Activated T-cell treated with anti-CD3 and anti-CD28 coated beads, Interleukin-2, amount 50 U/mL, for 24 hours (primary cell): ENCODE measurements at places on chromosomes 11 and 22.

DNA sequence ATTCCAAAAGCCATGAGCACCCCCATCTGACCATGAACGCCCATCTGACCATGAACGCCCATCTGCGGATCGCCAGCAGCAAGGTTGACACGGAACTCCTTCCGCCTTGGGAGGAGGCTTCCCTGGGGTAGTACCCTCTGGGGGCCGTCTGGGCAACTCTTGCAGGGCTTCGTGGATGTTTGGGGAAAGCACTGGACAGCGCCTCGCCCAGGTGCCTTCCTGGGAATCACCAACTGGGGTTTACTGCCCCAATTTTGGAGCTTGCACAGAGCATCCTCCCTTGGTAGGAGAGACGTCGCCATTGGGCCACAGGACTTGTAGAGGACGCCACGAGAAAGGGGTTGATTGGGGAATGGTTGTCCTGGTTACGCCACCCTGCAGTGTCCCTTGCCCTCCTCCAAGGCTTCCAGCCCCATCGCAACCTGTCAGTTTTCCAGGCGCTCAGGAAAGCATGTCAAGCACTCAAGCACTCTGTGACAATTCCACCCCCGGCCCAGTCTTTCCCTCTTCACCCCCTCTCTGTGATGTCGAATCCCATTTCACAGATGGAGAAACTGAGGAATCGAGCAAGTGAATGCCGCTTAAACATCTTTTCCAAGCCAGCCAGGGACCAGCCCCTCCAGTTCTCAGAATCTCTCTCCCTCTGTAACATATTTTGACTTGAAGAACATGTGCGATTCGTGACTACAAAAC lies 914 bp upstream of the PRDM11 start:
- DNase-seq = peak; percentile 25

GRCh38 chr11:19597206-19597605 lies 115.4 kb upstream of the NAV2 start:
- DNase-seq = no peak

DNA sequence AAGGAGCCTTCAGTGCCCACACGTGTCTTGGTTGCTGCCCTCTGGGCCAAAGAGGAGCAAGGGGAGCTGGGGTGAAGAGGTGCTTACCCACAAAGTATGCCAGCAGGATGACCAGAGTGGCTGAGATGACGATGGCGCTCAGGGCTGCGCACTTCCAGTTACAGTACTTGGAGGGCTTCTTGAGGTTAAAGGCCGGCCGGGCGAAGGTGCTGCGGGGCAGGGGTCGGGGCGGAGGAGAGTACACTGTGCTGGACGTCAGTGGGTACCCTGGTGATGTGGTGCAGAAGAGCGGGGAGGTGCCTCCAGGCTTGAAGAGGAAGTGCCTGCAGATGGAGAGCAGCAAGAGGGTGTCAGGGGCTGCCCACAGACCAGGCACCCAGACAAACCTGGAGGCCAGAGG lies 315.0 kb upstream of the NARS2 start:
- DNase-seq = no peak

DNA sequence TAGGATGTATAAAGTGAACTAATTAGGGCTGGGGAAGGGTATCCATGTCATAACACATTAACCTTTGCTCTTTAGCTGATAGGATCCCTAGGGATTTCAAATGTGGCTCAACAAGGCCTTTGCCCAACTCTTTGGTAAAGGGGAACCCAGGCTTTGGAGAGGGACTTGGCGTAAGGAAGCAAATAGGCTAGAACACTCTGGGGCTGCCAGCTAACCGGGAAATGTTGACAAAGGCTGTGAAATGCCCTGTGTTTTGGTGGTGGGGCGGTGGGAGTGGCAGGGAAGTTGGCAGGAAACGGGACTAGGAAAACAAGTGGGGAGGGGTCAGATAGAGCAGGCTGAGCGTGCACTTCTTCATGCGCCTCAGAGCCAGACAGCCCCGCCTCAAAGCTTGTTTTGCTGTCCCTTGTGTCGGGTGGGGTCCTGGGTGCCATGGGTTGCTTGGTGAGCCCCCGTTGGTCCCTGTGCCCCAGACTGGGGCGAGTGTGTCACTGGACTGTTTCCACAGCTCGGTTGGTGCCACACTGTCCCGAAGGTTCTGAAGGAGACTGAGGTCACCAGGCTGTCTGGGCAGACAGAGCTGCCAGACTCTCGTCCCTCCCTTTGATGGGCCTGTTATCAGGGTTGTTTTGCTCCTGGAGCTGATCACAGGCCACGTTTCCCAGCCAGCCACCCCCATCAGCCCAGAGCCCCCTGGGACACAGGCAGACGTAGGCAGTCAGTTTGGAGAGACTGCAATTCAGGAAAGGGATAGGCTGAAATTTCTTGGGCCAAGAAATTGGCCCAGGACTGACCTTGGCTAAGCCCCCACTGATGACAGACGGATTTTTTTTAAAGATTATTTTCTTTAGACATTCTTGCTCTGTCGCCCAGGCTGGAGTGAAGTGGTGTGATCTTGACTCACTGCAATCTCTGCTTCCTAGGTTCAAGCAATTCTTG lies 19.6 kb downstream of the KCTD21 start:
- DNase-seq = no peak

DNA sequence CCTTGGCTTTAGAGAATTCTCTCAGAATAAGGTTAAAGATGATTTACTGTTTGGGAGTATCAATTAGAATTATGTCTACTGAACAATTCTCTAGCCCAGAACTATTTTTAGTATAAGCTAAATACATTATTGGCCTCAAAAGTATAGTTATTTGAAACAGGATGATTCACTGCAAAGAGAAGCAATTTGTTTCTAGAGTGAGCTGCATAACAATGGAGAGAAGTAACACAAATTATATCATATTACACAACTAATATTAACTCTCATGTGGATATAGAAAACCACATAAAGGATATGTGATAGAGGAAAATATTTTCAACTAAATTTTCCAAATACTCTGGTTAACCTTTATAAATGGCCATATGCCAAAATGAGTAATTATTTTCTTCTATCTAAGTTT lies 24.9 kb downstream of the PGM2L1 start:
- no peak for DNase-seq

GRCh38 chr11:10653946-10654810 lies 39.4 kb downstream of the IRAG1 start:
- DNase-seq = no peak

- DNase-seq = no peak
Measured at GRCh38 chr22:37464181-37464580, 22.0 kb downstream of the MFNG start.

DNA sequence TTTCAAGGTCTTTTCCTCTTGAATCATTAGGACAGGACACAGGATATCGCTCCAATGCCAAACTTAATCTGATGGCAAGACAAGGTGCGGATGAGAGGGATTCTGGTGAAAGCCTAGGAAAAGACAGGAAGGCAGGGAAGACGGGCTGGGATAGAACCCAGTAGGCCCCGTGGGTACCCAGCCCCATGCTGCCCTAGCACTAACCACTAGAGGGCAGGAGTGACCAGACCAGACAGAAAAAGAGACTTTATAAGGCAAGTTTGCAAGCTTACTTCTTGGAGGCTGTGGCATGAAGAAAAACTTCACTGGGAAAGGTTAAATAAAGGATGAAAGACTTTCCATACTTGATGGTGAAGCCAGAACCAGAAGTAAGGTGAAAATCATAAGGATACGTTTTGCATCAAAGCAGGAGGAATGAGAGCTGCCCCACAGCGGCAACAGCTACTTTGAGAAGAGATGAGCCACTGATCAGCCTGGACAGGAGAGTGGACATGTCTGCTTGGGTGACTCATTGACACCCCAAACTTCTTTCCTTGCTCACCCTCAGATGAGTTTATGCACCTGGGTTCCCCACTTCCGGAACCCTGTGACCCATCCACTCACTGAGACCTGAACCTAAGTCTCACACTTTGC lies 39.8 kb downstream of the SYN3 start:
- DNase-seq = peak; percentile 53

DNA sequence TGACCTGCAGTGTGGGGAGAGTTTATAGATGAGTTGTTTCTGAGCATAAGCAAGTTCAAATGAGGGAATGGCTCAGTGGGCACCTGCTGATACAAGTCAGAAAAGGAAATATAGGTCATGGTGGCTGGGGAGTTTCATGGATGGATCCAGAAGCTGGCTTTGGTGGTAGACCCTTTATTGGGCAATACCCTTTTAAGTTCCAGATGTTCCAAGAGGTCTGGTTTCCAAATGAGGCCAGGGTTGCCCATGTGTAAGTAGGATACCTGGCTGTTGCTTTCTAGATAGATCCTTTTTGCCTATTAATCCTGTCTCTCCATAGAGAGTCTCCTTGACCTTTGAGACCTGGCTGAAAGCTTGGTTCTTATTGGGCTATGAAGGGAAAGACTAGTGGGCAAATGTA lies 2.2 kb downstream of the STIM1 start:
- peak; percentile 16 for DNase-seq

DNA sequence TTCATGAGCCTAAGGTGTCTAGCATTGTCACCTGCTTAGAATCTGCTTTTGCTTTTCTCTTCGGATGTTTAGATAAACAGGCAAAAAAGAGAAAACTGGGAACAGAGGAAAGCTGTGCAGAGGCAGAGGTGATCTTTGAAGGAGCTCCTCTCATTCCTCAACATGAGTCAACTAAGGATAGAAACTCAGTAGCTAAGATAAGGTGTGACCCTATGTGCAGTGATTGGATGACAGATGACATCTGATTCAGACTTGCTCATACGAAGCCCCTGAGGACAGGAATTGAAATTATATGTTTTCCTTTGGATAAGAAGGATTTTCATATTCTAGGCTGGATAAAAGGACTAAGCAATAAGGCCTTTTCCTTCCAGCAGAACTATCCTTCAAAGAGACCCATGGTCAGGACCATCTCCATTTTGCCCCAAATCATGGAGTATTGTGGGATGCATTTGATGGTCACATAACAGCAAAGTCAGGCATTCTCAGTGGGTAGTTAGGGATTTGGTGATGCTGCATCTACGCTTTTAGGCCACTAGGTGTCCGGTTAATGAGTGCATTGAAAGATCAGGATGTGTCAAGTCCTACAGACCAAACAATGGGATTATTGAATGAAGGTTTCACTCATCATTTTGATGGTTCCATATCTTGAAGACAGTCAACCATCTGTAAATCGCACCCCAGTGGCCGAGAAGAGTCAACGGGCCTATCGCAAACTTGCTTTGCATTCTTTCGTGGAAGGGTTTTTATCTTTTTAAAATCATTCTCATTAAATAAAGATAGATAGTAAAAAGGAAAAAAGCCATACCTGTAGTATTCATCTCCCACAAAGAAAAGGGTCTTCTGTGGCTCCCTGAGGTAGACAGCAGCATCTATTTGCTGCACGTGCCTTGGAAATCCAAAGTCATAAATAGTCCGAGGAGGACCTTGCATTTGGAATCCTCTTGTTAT lies 32.2 kb downstream of the MMP20 start:
- DNase-seq = no peak

DNA sequence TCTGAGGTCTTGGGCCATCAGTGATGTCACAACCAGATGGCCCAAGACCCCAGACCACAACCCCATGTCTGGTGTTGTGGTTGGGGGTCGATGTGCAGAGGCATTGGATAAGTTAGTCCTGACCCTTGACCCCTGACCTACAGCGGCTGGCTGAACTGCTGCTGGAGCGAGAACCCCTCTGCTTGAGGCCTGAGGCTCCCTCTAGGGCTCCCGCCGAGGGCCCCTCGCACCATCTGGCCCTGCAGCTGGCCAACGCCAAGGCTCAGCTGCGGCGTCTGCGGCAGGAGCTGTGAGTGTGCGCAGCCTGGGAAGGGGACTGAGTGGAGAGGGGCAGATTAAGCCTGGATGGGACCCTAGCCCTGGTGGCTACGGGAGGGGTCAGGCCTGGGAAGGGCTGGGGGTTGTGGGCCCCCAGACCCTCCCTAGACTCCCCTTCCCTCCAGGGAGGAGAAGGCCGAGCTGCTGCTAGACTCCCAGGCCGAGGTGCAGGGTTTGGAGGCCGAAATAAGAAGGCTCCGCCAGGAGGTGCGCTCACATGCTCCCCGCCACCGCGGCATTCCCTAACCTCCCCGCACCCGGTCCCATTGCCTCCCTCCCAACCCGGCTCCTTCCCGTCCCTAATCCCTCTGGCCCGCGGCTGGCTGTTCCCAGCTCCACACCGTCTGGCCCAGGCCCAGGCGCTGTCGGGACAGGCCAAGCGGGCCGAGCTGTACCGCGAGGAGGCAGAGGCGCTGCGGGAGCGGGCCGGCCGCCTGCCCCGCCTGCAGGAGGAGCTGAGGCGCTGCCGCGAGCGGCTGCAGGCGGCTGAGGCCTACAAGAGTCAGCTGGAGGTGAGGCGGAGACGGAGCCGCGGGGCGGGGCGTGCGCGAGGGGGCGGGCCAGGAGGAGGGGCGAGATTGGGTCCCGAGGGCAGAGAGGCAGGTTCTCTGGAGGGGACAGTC lies 2.1 kb downstream of the CCDC88B start:
- DNase-seq = peak; percentile 96

GRCh38 chr11:22634897-22635629 lies 9.4 kb upstream of the FANCF start:
- DNase-seq = no peak

DNA sequence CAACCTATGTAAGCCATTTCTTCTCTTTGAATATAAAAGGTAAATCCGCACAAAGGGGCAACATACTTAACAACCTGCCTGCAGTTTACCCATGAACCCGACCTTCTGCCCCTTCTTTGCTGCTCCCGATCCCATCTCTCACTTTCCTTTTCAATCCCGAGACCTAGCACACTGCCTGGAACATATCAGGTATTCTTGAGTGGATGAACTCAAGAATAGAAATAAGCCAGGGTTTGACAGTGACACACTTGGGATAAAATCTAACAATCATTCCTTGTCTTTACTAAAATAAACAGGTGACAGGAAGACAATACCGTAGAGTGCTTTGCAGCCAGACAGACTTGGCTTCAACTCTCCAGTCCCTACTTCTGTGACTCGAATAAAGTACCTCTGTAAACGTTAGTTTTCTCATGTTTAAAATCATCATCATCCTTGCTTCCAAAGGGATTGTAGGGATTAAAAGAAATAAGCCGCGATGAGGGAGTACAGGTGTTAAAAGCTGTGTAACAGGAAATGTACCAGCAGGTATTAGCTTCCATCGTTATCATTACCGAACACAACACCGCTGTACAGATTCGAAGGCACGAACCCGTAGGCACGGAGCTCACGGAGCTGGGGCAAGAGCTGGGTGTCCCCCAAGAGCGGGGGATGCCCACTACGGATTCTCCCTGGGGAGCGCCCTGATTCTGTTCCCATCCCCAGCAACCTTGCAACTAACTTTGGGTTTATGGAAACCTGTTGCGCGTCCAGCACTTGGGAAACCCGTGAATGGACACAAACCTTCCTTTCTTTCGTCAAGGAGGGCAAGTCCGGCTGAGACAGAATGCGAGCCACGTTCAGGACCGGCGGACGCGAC lies 720 bp downstream of the UFD1 start:
- no peak for DNase-seq
